ENCODE measurements at places on chromosomes 4 and X.

DNA sequence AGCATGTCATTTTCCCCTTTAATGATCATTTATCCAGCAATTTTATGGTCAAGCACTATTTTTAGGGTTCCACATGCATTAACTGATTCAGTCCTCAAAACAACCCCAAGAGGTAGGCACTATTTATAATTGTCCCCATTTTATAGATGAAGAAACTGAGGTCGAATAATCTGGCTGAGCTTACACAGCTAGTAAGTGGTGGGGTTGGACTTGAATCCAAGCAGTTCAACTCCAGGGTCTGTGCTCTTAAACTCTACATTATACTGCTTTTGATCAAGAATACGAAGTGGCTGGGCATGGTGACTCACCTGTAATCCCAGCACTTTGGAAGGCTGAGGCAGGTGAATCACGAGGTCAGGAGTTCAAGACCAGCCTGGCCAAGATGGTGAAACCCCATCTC is 3.2 kb upstream of the CHRNA9 start:
- DNase-seq, result no peak

- no peak for DNase-seq
Observed at GRCh38 chrX:113473418-113473817, 632.8 kb upstream of the AMOT start.

GRCh38 chrX:3252744-3253143 is 93.7 kb downstream of the MXRA5 start:
- no peak for DNase-seq

DNA sequence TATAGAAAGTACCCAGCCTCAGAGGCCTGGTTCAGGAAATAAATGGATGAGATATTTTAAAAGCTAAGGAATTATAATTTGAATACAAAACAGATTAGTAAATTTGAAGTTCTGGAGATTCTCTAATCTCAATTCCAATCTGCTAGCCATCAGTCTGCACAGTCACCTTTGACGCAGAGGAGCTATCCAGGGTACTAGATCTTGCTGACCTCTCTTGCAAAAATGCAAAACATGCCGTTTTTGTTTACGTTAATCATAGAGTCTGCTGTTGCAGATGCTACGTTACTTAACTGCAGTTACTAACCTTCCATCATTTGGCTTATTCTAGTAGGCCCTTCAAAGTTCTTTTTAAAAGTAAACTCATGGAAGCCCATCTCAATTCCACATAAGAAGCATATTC is 10.4 kb downstream of the CCSER1 start:
- no peak for DNase-seq

DNA sequence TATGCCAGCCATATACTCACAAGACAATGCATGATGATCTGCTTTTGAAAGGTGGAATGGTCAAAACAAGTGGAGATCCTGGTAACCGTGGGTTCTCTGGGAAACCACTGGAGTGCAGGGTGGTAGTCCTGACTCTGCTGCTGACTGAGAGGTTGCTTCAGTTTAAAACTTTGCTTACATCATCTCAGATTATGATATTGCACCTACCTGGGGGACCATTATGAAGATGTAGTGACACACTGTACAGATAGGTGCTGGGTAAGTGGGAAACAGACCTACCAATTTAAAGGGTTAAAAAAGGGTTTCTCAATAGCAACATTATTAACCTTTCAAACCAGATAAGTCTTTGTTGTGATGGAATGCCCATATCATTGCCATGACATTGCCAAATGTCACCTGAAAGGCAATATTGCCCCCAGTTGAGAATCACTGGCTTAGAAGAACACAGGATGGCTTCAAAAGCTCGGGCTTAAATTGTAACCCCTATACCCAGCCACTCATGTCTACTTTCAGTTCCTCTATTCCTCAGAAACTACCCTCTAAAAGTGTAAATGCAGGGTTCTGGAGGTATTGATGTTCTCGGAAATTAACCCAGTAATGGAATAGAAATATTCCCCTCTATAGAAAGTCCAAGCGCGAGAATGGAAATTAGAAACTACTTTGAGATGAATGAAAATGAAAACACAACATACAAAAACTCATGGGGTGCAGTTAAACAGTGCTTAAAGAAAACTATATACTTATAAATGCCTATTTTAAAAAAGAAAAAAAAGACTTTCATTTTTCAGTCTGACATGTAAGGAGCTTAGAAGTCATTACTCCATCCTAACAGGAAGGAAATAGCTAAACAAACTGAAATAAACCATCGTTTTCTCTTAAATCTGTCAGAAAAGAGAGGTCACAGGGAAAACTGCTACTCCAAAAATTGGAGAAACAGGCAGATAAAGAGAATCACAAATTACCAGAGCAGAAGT is 65.8 kb downstream of the ARHGEF6 start:
- DNase-seq, result no peak

- no peak for DNase-seq
Observed at GRCh38 chr4:9847968-9848748, 66.7 kb downstream of the DRD5 start.

DNA sequence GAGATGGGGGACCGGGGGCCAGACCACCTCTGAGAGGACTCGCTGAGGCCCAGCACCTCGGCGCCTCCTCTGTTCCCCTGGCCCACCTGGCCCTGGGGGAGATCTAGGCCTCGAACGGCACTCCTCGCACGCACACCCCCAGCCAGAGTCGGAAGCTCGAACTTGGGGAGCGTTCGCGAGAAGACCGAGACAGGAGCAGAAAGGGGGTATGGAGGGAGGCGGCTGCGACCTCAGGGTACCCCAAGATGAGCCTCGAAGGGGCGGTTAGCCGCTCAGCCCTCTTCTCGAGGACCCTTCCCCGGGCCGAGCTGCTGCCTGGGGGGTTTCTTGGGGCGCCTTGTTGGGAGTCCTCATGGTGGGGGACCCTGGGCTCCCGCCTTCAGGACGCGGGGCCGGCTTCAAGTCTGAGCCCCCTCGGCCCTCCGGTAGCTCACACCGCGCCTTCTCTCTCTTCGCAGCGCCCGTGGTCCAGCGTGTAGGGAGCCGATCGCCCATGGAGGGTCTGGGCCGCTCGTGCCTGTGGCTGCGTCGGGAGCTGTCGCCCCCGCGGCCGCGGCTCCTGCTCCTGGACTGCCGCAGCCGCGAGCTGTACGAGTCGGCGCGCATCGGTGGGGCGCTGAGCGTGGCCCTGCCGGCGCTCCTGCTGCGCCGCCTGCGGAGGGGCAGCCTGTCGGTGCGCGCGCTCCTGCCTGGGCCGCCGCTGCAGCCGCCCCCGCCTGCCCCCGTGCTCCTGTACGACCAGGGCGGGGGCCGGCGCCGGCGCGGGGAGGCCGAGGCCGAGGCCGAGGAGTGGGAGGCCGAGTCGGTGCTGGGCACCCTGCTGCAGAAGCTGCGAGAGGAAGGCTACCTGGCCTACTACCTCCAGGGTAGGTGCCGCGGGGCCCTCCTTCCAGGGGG is 706 bp downstream of the DUSP9 start:
- DNase-seq, result no peak

DNA sequence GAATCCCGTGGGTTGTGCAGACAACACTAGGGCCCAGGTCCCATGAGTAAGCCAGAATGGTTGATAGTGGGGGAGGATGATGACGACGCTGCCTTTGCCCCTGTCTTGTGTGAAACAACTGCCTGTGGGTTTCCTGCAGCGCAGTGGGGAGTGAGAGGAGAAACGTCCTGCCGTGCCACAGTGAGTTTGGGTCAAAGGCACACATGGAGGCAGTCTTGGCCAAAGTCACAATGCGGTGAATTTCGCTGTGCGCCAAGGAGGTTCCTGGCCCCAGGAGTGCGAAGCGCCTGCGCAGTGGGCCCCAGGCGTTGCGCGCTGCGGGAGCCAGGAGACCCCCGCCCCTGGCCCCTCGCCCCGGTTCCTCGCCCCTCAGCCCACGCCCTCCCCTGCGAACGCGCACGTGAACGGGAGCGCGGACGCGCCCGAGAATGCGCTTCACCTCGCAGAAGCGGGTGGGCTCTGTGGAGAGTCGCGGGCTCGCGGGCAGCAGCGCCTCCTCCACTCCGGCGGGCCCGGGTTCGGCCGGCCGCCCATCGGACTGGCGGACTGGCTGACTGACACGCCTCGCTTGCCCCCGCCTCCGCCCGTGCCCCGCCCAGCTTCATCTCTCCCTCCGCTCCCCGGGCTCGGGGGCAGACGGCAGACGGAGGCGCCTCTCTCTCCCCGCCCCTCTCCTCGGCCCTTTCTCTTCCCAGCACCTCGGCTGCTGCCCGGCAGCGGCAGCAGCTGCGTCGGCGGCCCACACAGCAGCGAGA is at the start of gene NUDT10:
Gene NUDT10 (plus strand): TSS at position 635 of the 755 bp plus-strand sequence. CDS start 144 bp downstream, outside the sequence.
- peak; percentile 15 for DNase-seq

GRCh38 chrX:106484233-106484632 is 127.5 kb upstream of the RADX start:
- no peak for DNase-seq

GRCh38 chr4:97386969-97387368 is 756.3 kb downstream of the STPG2 start:
- no peak for DNase-seq

DNA sequence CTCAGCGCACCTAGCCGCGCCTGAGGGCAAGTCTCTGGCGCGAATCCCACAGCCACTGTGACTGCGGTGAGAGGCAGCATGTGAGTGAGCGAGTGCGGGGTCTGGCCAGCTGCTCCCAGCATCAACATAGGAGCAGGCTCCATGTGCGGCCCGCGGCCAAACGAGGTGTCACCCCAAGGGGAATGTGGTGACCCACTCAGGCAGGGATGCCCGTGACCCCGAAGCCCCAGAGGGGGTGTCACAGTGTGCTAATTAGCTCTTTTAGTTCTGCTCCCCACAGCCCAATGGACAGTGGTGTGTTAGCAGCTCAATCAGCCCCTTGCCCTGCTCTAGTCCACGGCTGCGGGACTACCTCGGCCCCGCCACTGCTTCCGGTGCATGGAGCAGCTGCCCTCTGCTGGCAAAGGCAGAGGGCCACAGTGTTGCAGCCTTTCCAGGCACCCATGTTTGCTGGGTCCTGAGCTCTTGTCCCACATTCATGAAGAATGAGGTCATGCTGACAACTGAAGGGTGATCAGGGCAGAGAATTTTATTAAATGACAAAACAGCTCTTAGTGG is 61.4 kb downstream of the AGA start:
- no peak for DNase-seq

- no peak for DNase-seq
Observed at GRCh38 chr4:129239088-129239487, 143.1 kb downstream of the C4orf33 start.
